ENCODE measurements at places on chromosomes 5 and 9. TPM values are rescaled to one million over a fixed set of nuclear protein-coding genes. Genes with fewer than 3 reads are reported as not detected.

- no peak for DNase-seq
- H3K4me1 ChIP-seq, result peaks cover 16% of the 10 kb centered on the region
- no peak overlapping the region for H3K27ac ChIP-seq
- H3K27me3 ChIP-seq, result no peaks in the 10 kb centered on the region
- no peak overlapping the region for H3K4me3 ChIP-seq
Observed at GRCh38 chr5:116616876-116617275, 42.3 kb upstream of the SEMA6A start.

DNA sequence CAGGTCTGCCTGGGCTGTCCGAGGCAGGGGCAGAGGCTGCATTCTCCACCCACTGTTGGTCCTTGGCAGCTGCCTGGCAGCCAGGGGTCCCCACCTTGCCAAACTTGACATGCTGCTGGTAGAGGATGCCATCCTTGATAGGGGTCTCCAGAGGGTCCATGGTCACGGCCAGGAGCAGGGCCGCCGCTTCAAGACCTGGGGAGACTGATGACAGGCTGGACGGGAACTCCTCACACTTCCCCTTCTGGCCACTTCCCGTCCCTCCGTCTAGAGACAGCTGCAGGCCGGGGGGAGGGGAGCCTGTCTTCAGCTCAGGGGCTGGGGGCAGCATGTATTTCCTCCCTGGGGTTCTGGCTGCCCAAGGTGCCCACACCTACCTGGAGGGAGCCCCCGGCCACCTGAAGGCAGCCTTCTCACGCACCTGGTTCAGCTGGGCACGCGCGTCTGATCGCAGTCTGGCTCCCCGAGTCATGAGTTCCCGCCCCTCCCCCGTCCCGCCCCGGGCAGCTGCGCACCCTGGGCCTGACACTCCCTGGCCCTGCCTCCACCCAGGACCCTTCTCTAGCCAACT lies at the start of gene DOK3:
TSS of gene DOK3 (minus strand) at position 446 of the 571 bp plus-strand sequence. CDS start at position 160, 286 bp downstream.
- DNase-seq, result no peak
- peak within 1 kb of the TSS; percentile 67 for H3K27ac ChIP-seq
- H3K4me3 ChIP-seq, result no peak within 1 kb of the TSS
- no peaks in the 10 kb centered on the region for H3K27me3 ChIP-seq
- peaks cover 7% of the 10 kb centered on the region for H3K4me1 ChIP-seq

DNA sequence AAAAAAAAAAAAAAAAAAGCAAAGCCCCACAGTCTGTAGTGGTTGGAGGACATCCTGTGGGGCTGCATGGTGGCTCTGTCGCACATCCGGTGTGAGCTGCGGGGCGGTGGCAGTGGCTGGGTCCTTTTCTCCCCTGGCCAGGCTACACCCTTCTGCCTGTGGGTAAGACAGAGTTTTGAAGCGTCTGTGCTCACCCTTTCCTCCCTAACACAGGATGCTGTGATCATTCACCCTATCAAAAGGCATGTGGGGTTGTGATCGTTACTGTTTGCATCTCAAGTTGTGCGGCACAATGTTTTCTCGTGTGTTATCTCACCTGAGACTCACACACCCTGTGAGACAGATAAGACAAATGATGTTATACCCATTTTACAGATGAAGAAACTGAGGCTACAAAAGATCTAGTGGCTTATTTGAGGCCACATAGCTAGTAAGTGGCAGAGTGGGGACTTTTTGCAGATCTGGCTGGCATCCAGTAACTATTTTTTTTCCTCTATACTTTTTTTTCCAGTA lies 17.5 kb downstream of the IRF1 start:
- H3K4me3 ChIP-seq, result no peak overlapping the region
- no peak overlapping the region for H3K27ac ChIP-seq
- no peaks in the 10 kb centered on the region for H3K27me3 ChIP-seq
- peaks cover 8% of the 10 kb centered on the region for H3K4me1 ChIP-seq
- no peaks in the 10 kb centered on the region for H3K36me3 ChIP-seq

DNA sequence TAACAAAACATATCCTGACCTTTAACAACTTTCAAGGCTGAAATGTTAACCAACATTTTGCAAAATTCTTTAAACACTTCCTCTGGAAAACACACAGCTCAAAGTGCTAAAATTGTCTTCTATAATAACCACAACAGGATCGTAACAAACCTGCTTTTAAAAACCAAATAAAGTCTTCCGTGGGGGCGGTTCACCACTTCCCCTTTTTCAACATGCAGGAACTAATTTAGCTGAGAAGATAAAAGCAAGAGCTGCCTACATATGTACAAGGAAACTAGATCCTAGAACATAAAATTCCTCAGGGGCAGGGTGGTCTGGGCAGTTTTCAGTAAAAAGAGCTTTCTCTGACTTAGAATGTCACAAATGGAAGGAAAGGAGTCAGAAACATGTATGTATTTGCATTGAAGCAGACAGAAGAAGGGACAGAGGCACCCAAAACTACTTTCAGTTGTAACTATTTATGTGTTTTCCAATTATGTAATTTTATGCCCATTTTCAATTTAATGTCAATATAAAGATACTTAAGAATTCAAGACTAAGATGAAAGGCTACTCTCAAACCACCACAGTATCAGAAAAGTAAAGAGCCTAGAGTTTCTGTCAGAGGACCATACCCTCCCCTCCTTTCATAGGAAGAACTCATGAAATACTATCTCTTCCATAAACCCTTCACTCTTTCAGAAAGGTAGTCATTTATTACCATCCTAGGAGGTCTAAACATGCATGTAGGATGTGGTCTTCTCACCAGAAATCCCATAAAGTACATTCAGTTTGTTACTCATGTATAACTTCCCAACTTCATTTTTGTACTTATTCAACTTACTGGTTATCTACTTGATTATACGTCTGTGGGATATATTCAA lies 185.9 kb upstream of the RASA1 start:
- no peaks in the 10 kb centered on the region for H3K4me1 ChIP-seq
- no peaks in the 10 kb centered on the region for H3K27me3 ChIP-seq
- H3K36me3 ChIP-seq, result no peaks in the 10 kb centered on the region
- DNase-seq, result no peak
- H3K4me3 ChIP-seq, result no peak overlapping the region

DNA sequence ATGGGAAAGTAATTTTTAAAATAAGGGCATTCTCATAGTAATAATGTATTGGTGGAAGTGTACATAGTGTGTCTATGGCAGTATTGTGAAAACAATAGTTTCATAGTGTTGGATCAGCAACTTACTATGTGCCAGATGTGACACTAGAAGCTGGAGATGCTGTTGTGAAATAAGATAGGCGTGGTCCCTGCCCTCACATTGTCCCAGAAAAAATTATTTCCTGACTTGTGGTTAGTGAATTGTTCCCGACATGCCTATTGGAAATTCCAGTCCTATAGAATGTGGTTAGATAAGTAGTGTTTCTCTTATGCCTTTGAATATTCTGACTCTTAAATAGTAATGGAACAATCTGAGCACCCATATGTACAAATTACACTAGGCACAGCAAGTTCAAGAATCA lies 55.3 kb upstream of the MTAP start:
- H3K4me3 ChIP-seq, result no peak overlapping the region
- H3K36me3 ChIP-seq, result no peaks in the 10 kb centered on the region
- H3K27ac ChIP-seq, result no peak overlapping the region
- no peak for DNase-seq

GRCh38 chr5:124193371-124193789 lies 553.1 kb downstream of the ZNF608 start:
- H3K36me3 ChIP-seq, result no peaks in the 10 kb centered on the region
- peak overlapping the region; percentile 3 for H3K4me3 ChIP-seq
- peaks cover 73% of the 10 kb centered on the region for H3K4me1 ChIP-seq
- no peak for DNase-seq
- H3K27me3 ChIP-seq, result no peaks in the 10 kb centered on the region

- peaks cover 9% of the 10 kb centered on the region for H3K4me1 ChIP-seq
- H3K4me3 ChIP-seq, result no peak overlapping the region
- peaks cover 37% of the 10 kb centered on the region for H3K36me3 ChIP-seq
- no peak for DNase-seq
- no peak overlapping the region for H3K27ac ChIP-seq
Observed at GRCh38 chr9:100170556-100170955, 71.5 kb downstream of the INVS start.

- H3K27me3 ChIP-seq, result no peaks in the 10 kb centered on the region
- peaks cover 47% of the 10 kb centered on the region for H3K4me1 ChIP-seq
- H3K4me3 ChIP-seq, result no peak overlapping the region
Observed at GRCh38 chr9:130824079-130824478, 11.0 kb upstream of the ABL1 start.

DNA sequence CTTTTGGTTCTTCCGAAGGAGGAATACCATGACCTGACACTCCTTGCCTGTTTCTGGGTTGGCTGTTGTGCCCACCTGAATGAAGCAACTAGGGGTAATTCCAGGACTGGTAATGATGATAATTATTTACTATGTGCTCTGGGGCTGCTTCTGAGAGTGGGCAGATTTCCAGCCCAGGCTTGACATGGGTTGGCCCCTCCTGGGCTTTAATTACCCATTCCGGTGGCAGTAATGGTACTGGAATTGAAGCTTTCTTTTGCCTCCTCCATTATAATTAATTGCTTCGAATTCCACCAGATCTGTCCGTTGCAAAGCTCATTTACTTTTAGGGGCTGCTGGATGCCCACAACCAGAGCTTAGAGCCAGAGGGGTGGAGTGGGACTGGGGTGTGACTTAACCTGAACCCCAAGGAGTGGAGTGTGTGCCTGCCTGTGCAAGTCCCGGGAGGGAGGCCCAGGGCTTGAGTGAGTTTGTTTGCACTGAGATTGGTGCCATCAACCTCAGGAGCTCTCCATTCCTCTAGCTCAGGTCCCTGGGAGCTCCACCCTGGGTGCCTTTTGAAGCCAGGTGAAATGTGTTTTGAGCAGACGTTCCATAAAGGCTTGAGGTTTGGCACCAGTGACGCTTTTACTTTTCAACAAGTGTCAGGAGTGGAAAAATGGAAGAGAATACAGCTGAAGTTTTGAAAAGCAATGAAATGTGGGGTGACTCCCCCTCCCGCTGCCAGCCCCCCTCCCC lies 214.6 kb downstream of the PDZD2 start:
- peaks cover 51% of the 10 kb centered on the region for H3K27me3 ChIP-seq
- H3K27ac ChIP-seq, result no peak overlapping the region
- H3K4me3 ChIP-seq, result peak overlapping the region; percentile 54
- no peak for DNase-seq
- peaks cover 17% of the 10 kb centered on the region for H3K4me1 ChIP-seq
- peaks cover 5% of the 10 kb centered on the region for H3K36me3 ChIP-seq

GRCh38 chr5:123868881-123869280 lies 356.9 kb downstream of the CSNK1G3 start:
- no peak overlapping the region for H3K27ac ChIP-seq
- H3K27me3 ChIP-seq, result no peaks in the 10 kb centered on the region
- no peaks in the 10 kb centered on the region for H3K36me3 ChIP-seq
- DNase-seq, result no peak
- no peak overlapping the region for H3K4me3 ChIP-seq

DNA sequence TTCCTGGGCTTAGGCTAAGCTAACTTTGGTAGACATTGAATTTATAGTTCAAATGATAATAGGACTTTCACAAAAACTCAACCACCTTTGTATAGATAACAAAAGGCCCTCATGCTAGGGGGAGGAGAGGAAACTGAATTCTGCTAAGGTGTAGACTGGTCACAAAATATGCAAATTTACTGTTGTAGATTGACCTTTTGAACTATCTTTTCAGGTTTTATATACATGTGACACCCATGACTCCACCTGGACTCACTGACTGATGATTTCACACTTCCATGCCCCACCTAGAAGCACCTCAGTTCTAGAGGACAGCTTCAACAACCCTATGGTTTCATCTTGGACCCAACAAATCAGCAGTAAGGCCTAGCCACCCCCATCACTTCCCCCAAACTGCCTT lies 165.7 kb downstream of the CEMIP2 start:
- no peaks in the 10 kb centered on the region for H3K36me3 ChIP-seq
- H3K4me3 ChIP-seq, result no peak overlapping the region
- no peak overlapping the region for H3K27ac ChIP-seq
- no peak for DNase-seq
- no peaks in the 10 kb centered on the region for H3K4me1 ChIP-seq

DNA sequence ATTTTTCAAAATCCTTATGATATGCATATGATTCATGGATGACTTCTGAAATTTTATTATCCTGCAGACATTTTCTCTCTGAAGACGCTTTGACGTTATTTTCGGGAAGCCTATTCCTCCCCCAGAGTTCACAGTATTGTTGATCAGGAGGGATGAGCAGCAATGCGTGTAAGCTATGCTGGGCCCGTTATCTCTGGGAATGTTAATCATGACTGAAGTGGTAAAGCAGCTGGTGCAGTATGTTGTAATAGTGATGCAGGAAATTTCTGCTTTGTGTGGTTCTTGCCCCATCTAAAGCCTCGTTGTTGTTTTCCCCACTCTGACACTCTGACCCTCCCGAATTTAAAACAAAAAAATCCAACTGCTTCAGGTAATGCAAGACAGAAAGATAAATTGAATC lies 1797.8 kb upstream of the WWC1 start:
- no peaks in the 10 kb centered on the region for H3K27me3 ChIP-seq
- no peak overlapping the region for H3K4me3 ChIP-seq
- DNase-seq, result no peak
- H3K4me1 ChIP-seq, result peaks cover 16% of the 10 kb centered on the region
- H3K27ac ChIP-seq, result no peak overlapping the region

- DNase-seq, result no peak
- peaks cover 23% of the 10 kb centered on the region for H3K4me1 ChIP-seq
- no peak overlapping the region for H3K4me3 ChIP-seq
- H3K27me3 ChIP-seq, result peaks cover 88% of the 10 kb centered on the region
Observed at GRCh38 chr9:89610391-89610925, 5.6 kb downstream of the GADD45G start.

SPINK13 gene
- not detected for total RNA-seq

RLN1 gene
- total RNA-seq, result 0.84 TPM

ELAVL2 gene
- 26.0 TPM for total RNA-seq

WNK2 gene
- 34.3 TPM for total RNA-seq

All from neural crest cell (in vitro differentiated cells).